ENCODE measurements at places on chromosomes 3 and 15.
A peak's percentile ranks its signal among the peaks of the same experiment; 100 is the strongest.

DNA sequence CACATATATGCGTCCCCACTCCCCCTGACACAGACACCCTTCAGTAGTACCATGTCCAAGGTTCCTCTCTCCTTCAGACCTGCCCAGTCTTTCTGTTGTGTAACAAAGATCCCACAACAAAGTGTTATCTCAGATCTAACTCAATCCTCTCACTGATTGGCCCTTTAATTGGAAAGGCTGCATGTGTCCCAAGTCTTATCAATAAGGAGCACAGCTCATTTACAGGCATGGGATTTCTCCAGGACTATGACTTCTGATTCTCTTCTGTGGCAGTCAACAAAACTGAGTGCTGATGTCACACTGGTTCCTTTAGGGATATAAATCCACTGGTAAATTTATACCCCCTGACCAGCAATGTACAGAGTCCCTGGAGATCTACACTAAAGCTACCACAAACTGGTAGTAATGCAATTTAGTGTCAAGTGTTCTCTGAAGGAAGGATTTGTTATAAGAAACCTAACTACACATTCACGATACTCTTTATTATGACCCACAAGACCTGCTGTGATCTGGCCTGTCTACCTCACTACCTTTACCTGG, 28.1 kb downstream of the CLK3 start:
- DNase-seq, result no peak

- DNase-seq, result no peak
Observed at GRCh38 chr15:101489599-101490407, at the start of gene PCSK6. Gene PCSK6, minus strand, starts transcription at chr15:101489707. Its CDS starts 37 bp downstream, at chr15:101489670.

GRCh38 chr15:44148580-44148979, 46.5 kb downstream of the FRMD5 start:
- no peak for DNase-seq

- DNase-seq, result peak; percentile 40
Observed at GRCh38 chr3:8441969-8442559, 59.6 kb upstream of the LMCD1 start.

DNA sequence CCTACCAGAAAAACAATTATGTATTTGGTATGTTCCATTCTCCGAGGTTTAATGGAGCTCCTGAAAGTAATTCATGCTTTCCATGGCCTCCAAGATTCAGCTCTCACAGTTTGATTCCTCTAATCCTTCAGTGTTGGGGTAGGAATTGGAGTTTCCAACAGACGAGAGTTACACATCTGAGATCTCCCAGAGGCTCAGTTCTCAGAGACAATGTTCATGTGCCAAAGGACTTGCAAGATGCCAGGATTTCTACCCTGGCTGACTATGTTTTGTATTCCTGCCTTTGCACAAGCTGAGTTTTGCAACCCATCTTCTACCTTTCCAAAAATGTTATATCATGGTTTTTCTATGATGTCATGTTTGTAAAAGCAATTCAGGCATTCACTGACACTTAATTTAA, 322.9 kb downstream of the ERC2 start:
- DNase-seq, result no peak

- DNase-seq, result no peak
Observed at GRCh38 chr15:66298803-66299251, 5.5 kb downstream of the DIS3L start.

DNA sequence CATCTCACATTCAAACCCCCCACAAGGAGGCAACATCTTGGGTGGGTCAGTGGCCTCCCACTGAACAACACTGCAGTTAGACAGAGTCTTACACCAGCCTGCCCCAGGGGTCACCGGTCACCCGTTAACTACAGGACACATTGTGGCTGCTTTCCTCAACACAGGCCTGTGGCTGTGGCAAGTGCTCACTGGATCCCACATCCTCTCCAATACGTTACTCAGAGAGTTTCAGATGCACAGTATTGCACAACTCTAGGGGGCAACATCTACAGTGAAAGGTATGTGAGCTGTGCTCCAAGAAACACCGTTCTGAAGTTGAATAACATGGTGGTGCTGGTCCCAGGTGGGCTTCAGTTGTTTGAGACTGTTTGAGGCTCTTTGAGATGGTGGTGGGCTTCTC, 41.0 kb downstream of the CTDSPL start:
- no peak for DNase-seq

GRCh38 chr3:11424277-11424676, 152.1 kb downstream of the ATG7 start:
- no peak for DNase-seq

GRCh38 chr15:56967336-56967735, 48.9 kb downstream of the TCF12 start:
- DNase-seq, result no peak

DNA sequence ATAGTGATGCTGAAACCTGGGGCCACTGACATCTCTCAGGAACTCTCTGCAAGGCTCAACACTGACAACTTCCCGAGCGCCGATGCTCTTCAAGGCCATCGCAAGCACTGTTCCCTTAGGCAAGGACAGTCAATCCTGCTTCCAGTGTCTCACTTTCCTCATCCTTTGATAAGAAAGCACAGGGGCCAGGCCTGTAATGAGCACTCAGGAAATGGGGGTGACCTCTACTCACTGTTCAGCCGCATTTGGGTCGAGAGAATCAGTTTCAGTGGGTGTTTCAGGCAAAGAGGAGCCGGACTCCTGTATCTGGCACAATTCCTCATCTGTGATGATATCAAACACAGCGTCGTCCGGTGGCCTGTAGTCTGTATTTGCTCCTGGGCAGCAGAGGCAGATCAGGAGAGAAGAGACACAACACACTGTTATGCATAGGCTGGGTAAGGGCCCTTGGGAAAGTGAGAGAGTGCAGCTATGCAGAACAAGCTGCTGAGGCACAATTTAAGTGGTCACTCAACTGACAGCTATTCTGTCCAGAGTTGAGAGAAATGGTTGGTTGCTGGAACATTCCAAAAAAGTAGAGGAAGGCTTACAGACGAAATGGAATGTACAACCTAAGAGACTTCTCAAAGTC, 11.9 kb downstream of the CXCR6 start:
- no peak for DNase-seq

GRCh38 chr3:8488411-8488810, 13.2 kb upstream of the LMCD1 start:
- no peak for DNase-seq

DNA sequence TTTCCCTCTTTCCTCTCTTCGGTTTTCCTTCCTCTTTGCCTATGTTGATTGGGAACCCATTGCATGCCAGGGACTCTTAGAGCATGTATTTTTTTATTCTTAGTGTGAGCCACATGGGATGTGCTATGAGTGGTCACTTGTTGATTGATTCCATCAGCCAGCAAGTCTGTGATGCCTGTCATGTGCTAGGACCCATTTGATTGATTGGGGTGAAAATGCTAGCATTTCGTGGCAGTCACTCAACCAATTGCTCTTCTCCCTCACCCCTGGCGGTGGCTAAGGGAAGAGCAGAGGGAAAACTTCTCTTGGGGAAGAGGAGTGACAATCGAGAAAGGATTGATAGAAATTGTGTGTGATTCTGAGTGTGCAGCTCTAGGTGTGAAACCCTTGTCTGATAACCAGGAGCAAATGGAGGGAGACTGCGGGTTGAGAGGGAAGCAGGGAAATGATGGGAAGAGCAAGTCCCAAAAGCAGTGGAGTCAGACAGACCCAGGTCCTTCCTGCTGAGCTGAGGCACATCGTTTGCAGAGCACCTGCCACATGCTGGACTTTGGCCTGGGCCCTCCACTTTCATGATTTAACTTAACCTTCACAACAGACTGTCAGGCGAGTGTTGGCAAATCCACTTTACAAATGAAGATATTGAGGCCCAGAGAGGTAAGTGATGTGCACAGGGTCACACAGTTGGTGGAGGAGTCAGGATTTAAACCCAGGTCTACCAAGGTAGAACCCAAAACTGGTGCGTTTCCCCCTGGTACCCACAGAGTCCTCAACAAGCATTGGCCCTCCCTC, 40.0 kb downstream of the SLC6A11 start:
- DNase-seq, result no peak

- no peak for DNase-seq
Observed at GRCh38 chr3:128804811-128805155, 74.6 kb upstream of the ACAD9 start.

DNA sequence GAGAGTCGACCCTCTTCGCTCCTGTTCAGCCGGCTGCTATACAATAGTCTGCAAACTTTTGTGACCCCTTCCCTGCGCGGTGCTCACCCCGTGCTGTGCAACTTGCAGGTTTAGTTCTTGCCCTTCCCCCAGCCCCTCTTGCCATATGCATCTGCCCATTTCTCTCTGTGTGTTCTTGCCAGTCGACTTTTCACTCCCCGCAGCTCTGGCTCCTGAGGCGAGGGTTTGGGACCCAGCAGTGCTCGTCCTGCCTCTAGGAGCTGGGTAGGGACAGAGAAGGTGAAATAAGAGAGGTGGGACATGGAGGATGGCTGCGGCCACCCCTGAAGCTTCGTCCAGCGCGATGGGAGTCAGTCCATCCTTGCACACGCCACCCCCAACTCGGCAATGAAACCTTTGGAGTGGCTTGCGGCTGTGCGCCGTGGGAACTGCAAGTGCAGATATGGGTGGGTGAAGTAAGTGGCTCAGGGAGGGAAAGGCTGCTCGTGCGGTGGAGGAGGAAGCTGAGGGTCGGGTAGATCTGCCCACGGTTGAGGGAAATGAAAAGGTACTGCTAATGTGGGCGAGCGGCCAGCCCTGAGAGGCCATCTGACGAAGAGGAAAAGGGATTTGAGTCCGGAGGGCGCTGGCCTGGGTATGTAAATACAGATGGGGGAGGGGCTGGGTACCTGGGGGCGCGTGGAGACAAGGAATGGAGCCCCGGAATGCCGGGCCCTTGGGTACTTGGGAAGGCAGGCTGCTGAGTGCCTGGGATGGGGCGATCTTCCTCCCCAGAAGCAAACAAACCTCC, 1.0 kb downstream of the LRRC3B start:
- DNase-seq, result no peak

DNA sequence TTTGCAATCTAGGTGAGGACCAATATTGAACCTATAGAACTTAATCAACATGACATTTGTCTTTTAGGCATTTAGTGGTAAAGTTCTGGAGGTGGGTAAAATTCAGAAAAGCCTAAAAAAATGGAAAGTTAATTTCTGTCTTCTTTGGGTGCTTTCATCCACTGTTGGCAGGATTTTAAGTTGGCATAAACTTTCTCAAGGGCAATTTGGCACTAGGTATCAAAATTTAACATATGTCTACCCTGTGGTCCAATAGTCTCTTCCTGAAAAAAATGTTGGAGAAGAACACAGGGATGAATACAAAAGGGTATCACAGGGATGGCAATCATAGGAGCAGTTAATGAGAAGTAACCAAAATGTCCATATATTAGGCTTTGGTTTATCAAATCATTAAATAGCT, 227.0 kb upstream of the WNT5A start:
- no peak for DNase-seq

All from AG09319 (cell line).